ENCODE measurements at places on chromosomes 3 and 15.

DNA sequence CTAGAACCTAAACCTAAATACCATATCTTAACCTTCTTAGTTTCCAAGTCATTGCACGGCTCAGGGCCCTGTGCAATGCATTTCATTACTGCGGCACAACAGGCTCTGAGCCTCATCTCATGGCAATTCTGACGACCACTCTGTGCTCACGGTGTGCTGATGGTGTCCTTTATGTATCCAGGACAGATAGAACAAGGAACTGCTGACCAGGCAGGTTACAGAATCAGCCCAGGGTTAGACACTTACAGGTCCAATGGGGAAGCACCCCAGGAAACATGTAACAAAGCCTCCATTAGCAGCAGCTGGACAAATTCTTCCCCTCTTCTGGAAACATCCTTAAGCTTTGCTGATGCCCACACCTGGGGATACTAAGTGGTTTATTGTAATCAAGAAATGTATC is 91.9 kb upstream of the NSMCE3 start:
- DNase-seq: no peak

DNA sequence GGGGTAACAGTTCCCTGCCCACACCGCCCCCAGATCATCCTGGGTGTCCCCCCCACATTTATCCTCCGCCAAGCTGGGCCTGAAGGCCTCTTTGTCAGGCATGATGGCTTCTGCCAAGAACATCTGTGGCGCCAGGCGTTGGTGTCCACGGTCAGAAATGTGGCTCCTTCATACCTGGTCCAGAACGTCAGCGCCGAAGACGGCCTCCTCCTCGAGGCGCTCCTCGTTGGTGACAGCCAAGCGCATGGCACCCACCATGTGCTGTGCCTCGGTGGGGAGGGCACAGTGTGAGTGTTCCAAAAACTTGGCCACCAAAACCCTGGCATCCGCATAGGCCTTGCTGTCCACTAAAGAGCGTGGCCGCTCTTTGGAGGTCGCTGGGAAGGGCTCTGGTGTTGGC is 146.5 kb downstream of the NSMCE3 start:
- DNase-seq: no peak

- no peak for DNase-seq
These were observed 57.3 kb downstream of the PLXNA1 start for GRCh38 chr3:127040216-127040615.

GRCh38 chr3:56753206-56753820 is 48.4 kb downstream of the ARHGEF3 start:
- DNase-seq: no peak

DNA sequence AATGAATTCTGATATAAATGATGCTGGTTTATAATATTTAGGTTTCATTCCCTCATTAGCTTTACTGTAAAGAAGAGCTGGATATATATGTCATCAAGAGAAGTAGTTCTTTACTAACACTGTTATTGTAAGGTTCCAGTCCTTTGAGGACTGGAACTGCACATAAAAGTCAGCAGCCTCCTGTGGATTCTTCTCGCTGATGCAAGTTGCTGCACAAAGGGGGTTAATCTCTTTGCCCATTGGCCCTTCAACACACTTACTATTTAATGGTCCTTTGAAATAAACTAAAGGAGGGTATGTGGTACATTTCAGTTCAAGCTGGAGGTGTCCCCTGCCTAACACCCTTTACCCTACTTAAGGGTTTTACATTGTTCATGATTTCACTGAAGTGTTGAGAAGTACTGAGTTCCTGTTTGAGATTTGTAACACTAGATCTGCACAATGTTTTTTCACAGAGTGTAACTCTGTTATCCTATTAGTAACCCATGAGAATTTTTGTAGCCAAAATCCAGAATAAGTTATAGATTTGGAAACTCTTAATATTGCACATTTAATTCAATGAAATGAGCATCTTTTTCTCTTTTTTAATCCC is 43.9 kb downstream of the NR2C2 start:
- no peak for DNase-seq
